ENCODE measurements at places on chromosomes 16 and 17. TPM values are rescaled to one million over a fixed set of nuclear protein-coding genes. Genes with fewer than 3 reads are reported as not detected.

The KRT31 gene
- total RNA-seq = not detected

The SDR42E1 gene
- total RNA-seq = 8.2 TPM

The RDM1 gene
- total RNA-seq = 4.4 TPM

The ASGR1 gene
- 2.2 TPM for total RNA-seq

The SULT1A4 gene
- total RNA-seq = 1.8 TPM

The MMP28 gene
- not detected for total RNA-seq

The PYCARD gene
- total RNA-seq = 5.7 TPM

The ITGA3 gene
- total RNA-seq = 7.8 TPM

The MYH13 gene
- not detected for total RNA-seq

The KRTAP4-9 gene
- total RNA-seq = not detected

The OR4D1 gene
- total RNA-seq = 0.27 TPM

The AOC2 gene
- total RNA-seq = 1.9 TPM

GRCh38 chr16:17515421-17516210 is 44.9 kb upstream of the XYLT1 start:
- no peaks in the 10 kb centered on the region for H3K4me1 ChIP-seq
- no peak overlapping the region for H3K27ac ChIP-seq
- no peaks in the 10 kb centered on the region for H3K36me3 ChIP-seq
- H3K27me3 ChIP-seq = peaks cover 7% of the 10 kb centered on the region
- DNase-seq = no peak

GRCh38 chr17:6162892-6163291 is 92.7 kb downstream of the WSCD1 start:
- peaks cover 5% of the 10 kb centered on the region for H3K27me3 ChIP-seq
- H3K36me3 ChIP-seq = no peaks in the 10 kb centered on the region
- no peak for DNase-seq
- no peak overlapping the region for H3K4me3 ChIP-seq
- H3K4me1 ChIP-seq = no peaks in the 10 kb centered on the region

GRCh38 chr17:40506786-40507185 is 5.4 kb upstream of the TNS4 start:
- no peak overlapping the region for H3K4me3 ChIP-seq
- no peaks in the 10 kb centered on the region for H3K27me3 ChIP-seq
- H3K36me3 ChIP-seq = no peaks in the 10 kb centered on the region
- H3K27ac ChIP-seq = no peak overlapping the region

- H3K4me3 ChIP-seq = no peak overlapping the region
- no peak overlapping the region for H3K27ac ChIP-seq
- DNase-seq = no peak
Observed at GRCh38 chr16:53048139-53048915, 4.4 kb downstream of the CHD9NB start.

DNA sequence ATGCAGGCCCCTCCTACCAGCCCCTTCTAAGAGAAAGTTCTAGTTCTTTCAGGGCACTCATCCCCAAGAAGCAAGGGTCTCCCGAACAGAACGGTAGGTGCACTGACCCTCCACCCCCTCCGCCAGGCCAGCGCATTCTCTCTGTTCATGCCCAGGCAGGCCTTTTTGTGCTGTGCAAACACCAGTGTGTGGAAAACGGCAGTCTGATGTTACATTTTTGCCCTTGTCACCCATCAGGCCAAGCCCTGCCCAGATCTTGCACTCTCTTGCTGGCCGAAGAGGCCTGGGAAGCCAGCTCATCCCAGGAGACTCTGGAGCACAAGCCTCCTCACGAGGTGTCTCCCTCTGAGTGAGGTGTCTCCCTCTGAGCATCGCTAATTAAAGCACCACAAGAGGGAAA is 16.1 kb upstream of the MTSS2 start:
- H3K27ac ChIP-seq = no peak overlapping the region
- H3K36me3 ChIP-seq = no peaks in the 10 kb centered on the region
- peaks cover 15% of the 10 kb centered on the region for H3K4me1 ChIP-seq
- no peak for DNase-seq
- no peak overlapping the region for H3K4me3 ChIP-seq
- no peaks in the 10 kb centered on the region for H3K27me3 ChIP-seq

DNA sequence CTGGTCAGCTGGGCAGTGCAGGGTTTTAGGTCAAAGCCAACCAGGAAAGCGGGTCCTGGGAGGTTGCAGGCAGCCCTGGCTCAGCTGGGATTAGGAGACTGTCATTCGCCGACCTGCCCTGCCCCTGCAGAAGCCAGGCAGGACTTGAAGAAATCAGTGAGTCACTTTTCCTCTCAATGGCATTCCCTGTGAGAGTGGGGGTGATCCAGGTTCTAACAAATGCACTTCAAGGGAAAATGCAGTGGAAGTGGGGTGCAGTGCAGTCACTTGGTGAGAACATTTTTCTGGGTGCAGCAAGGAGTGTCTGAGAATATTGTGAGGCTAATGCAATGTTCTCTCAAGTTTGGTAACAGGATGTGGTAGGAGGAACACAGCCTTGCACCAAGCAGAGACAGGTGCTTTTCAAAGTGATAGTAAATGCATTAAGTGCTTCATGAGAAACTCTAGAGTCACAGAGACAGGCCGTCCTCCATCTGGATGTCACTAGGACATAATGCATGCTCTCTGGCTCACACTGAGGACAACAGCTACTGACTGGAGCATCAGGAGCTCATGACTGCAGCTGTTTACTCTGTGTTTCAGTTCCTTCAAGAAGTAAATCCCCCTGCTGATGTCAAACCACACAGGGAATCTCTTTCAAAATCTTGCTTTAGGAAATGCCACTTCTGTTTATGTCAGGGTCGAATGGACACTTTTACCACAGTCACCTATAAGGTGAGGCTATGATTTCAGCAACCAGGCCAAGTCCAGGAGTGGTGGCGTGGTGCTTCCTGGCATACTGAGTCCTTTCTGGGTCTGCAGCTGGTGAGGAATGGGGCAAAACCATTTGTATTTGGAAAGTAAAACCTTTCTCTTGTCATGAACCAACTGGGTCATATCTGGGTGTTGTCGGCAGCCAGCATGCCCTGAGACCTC is 16.7 kb downstream of the CDK5R1 start:
- peaks cover 73% of the 10 kb centered on the region for H3K4me1 ChIP-seq
- peak overlapping the region; percentile 46 for H3K4me3 ChIP-seq
- H3K27me3 ChIP-seq = no peaks in the 10 kb centered on the region
- peaks cover 6% of the 10 kb centered on the region for H3K36me3 ChIP-seq
- peak overlapping the region; percentile 97 for H3K27ac ChIP-seq
- DNase-seq = peak; percentile 71

DNA sequence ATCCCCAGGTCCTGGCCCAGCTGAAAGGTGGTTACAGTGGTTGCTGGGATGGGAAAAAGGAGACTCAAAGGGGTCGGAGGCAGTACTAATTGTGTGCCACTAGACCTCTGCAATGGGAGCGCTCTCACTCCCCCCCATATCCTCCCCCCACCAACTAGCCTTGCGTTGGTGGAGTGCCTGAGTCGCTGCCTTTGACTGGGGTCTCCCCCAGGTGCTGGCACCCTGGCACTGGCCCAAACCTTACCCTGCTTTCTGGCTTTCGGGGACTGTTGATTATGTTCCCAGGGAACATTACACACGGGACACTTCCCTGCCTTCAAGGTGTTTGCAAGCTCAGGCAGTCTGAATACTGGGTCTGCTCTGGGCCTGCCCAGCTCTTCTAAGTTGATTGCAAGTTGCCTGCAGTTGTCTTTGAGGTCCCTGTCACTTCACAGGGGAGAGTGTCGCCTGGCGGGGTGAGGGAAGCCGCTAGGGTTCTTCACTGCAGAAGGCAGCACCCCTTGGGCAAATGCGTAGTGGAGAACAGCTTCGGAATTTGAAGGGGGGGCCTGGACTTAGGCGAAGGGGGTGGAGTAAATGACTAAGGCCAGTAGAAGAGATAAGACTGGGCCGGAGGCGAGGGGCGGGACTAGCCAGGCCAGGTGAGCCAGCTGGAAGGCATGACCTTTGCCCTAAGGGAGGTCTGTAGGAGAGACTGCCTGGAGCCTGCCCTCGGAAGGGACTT is 98.0 kb downstream of the RAB11FIP4 start:
- no peaks in the 10 kb centered on the region for H3K27me3 ChIP-seq
- peak overlapping the region; percentile 40 for H3K27ac ChIP-seq
- peak overlapping the region; percentile 84 for H3K4me3 ChIP-seq
- DNase-seq = peak; percentile 41
- H3K36me3 ChIP-seq = peaks cover 2% of the 10 kb centered on the region

DNA sequence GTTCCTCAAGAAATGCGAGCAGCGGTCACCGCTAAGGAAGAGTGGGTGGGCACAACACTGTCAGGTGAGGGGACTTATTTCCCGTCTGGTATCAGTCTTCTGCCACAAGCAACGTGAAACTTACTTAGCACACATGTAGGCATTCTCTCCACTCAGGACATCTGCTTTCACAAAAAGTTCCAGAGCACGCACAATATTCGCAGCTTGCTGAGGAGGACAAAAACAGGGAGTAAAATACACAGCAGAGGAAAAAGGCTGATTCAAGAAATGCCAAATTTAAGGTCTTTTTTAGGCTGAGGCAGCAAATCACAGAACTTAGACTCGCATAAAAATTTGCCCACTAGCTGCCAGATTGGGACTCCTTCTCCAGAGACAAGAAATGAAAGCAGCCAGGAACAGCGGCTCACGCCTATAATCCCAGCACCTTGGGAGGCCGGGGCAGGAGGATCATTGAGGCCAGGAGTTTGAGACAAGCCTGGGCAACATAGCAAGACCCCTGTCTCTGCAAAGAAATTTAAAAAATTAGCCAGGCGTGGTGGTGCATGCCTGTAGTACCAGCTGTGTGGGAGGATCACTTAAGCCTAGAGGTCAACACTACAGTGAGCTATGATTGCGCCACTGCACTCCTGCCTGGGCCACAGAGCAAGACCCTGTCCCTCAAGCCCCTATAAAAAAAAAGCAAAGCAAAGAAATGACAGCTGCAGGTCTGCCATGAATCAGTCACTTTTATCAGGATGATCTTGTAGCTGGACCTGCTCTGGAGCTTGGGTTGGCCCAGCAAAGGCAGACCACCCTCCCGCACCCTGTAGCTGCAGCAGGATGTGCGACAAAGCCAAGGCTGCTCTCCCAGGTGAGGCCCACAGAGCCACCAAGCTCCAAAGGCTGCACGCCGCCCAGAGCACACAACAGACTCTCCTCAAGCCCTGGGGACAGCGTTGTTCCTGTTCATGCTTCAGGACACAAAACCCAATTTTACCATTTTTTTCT is 20.5 kb downstream of the USP36 start:
- peaks cover 67% of the 10 kb centered on the region for H3K4me1 ChIP-seq
- no peaks in the 10 kb centered on the region for H3K27me3 ChIP-seq
- H3K36me3 ChIP-seq = peaks cover 77% of the 10 kb centered on the region
- no peak for DNase-seq
- H3K4me3 ChIP-seq = peak overlapping the region; percentile 30

DNA sequence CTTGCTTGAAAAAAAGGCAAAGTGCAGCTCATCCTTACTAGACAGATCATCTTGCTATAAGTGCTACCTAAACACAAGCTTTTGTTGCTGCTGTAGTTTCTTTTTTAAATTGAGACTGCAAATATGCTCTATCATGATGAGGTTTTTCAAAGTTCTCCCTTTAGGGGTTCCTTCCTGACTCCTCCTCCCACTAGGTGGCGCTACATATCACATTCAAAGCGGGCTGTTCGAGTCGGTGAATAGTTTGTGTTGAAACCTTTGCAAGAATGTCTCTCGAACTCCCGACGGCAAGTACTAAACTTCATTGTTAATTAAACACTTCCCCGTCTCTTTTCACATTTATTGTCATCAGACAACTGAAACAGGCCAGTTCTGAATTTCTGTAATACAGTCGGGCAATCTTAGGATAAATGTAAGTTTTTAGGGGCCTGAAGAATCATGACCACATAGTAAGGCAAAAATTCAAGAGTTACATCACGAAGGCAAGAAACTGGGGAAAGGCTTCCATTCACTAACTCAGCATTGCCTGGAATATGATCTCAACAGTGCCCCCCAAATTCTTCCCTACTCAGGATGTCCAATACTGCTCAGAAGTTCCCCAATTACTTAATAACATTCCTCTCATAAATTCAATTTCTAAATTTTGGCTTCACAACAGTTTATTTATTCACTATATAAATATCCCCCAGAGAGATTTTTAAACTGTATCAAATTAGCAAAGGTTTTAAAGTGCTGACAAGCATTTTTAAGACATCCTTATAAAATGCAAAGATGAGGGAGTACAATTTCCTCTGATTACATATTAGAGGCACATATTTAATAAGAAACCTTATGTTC is 6.7 kb downstream of the HS3ST3A1 start:
- no peak overlapping the region for H3K4me3 ChIP-seq
- H3K27me3 ChIP-seq = peaks cover 29% of the 10 kb centered on the region
- peak; percentile 89 for DNase-seq
- no peaks in the 10 kb centered on the region for H3K36me3 ChIP-seq
- peaks cover 4% of the 10 kb centered on the region for H3K4me1 ChIP-seq

DNA sequence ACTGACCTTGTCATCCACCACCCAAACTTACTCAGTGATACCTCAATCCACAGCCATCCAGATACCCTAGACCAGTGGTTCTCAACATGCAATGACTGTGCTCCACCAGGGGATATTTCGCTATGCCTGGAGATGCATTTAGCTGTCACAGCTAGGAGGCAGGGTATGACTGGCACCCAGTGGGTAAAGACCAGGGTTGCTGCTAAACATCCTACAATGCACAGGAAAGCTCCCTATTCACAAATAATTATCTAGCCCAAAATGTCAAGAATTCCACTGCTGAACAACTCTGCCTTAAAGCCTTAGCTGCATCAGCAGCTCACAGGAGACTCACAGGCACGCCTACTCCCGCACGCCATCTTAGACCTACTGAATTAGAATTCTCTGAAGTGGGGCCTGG is 212.6 kb downstream of the GRIN2A start:
- peaks cover 3% of the 10 kb centered on the region for H3K4me1 ChIP-seq
- no peak overlapping the region for H3K4me3 ChIP-seq
- H3K36me3 ChIP-seq = no peaks in the 10 kb centered on the region
- peaks cover 9% of the 10 kb centered on the region for H3K27me3 ChIP-seq
- DNase-seq = no peak

- H3K27me3 ChIP-seq = no peaks in the 10 kb centered on the region
- no peak for DNase-seq
- no peak overlapping the region for H3K4me3 ChIP-seq
- H3K4me1 ChIP-seq = no peaks in the 10 kb centered on the region
- H3K36me3 ChIP-seq = no peaks in the 10 kb centered on the region
Observed at GRCh38 chr16:73000020-73000906, 47.7 kb downstream of the ZFHX3 start.

- no peak for DNase-seq
- peaks cover 2% of the 10 kb centered on the region for H3K36me3 ChIP-seq
- H3K27ac ChIP-seq = peak overlapping the region; percentile 86
- peaks cover 13% of the 10 kb centered on the region for H3K4me1 ChIP-seq
Observed at GRCh38 chr16:78098595-78099270, 721 bp upstream of the WWOX start.

DNA sequence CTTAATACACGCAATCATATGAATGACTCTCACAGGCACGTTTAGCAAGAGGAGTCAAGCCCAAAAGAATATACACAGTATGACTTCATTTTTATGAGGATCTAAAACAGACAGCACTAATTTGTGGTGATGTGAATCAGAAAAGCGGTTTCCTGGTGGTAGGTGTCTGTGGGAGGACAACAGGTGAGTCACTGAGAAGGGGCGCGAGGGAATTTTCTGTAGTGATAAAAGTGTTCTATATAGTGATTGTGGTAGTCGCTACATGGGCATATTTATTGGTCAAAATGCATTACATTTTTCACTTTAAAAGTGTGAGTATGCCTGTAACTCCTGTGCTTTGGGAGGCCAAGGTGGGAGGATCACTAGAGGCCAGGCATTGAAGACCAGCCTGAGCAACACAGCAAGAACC is 7.6 kb upstream of the TNRC6A start:
- peak overlapping the region; percentile 6 for H3K27ac ChIP-seq
- peak; percentile 81 for DNase-seq
- H3K4me3 ChIP-seq = no peak overlapping the region
- peaks cover 29% of the 10 kb centered on the region for H3K4me1 ChIP-seq
